ENCODE measurements at places on chromosomes 11 and 22. TPM values are rescaled to one million over a fixed set of nuclear protein-coding genes. Genes with fewer than 3 reads are reported as not detected.
A peak's percentile ranks its signal among the peaks of the same experiment; 100 is the strongest.

APOBEC3G gene
- 0.30 TPM for total RNA-seq

OR51B4 gene
- not detected for total RNA-seq

- DNase-seq: peak; percentile 96
Measured at GRCh38 chr11:119205574-119206510, at the start of gene CBL. Gene CBL (plus strand): TSS chr11:119206339. CDS start chr11:119206418, 79 bp downstream.

DNA sequence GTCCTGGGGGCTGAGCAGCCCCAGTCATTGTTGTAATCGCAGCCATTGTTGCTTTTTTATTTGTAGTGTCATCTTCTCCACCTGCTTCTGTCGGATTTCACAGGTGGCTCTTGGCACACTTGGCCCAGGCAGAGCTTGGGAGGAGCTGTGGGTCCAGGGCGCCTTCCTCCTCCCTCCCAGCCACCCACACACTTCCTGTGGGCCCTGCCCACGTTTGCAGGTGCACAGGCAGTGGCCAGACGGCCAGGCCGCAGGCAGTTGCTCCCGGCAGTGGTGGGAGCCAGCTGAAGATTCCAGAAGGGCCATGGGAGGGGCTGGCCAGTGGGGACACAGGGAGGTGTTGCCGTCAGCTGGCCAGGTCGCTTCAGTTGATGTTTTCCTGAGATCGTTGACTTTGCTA lies 1191.9 kb downstream of the BRD1 start:
- no peak for DNase-seq

GRCh38 chr11:27701355-27702105 lies 1.3 kb upstream of the BDNF start:
- peak; percentile 55 for DNase-seq

- DNase-seq: no peak
Measured at GRCh38 chr11:12829131-12829530, 154.9 kb downstream of the TEAD1 start.

Data from neural progenitor cell (in vitro differentiated cells).